Foreskin keratinocyte (primary cell): ENCODE measurements at places on chromosomes 12 and 14. TPM values are rescaled to one million over a fixed set of nuclear protein-coding genes. Genes with fewer than 3 reads are reported as not detected.

- peak; percentile 6 for DNase-seq
Measured at GRCh38 chr12:78864870-78865463, 393 bp downstream of the SYT1 start.

Gene ABCC9
- 0.03 and 0.04 TPM in 2 replicates for total RNA-seq

- no peak for DNase-seq
Measured at GRCh38 chr12:57807285-57807684, 11.2 kb downstream of the AVIL start.

DNA sequence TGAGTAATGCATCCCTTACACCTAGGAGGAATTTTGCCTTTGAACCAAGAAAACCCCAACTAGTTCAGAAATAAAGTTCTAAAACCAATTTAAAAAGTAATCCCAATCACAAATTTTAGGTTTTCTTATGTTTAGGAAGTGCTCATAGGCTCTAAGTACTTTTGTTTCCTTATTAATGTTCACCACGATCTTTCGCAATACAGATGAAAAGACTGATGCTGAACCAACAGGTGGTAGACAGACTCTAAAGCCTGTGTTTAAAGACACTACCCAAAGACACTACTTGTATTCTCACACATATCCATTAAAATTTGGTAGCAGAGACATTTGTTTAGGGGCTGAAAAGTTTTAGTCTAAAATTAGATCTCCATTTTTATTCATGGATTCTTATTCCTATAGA lies 10.6 kb upstream of the PHLDA1 start:
- no peak for DNase-seq
